Mucosa of gallbladder (tissue), 1 donor: ENCODE measurements at places on chromosomes 1 and 21. TPM values are rescaled to one million over a fixed set of nuclear protein-coding genes. Genes with fewer than 3 reads are reported as not detected.

Gene TDRD5
- 0.95 TPM for total RNA-seq

GRCh38 chr1:157028674-157029073, 16.9 kb downstream of the ARHGEF11 start:
- DNase-seq = no peak

GRCh38 chr1:44515416-44515815, 110.4 kb downstream of the RNF220 start:
- no peak for DNase-seq

GRCh38 chr1:11354893-11355553, 82.0 kb downstream of the UBIAD1 start:
- DNase-seq = no peak

GRCh38 chr1:159076438-159077119, at the start of gene AIM2:
Gene AIM2 (minus strand): TSS chr1:159076766. CDS start chr1:159073499, 3,267 bp downstream.
- no peak for DNase-seq

GRCh38 chr1:157652859-157653493, 47.6 kb downstream of the FCRL3 start:
- DNase-seq = no peak

DNA sequence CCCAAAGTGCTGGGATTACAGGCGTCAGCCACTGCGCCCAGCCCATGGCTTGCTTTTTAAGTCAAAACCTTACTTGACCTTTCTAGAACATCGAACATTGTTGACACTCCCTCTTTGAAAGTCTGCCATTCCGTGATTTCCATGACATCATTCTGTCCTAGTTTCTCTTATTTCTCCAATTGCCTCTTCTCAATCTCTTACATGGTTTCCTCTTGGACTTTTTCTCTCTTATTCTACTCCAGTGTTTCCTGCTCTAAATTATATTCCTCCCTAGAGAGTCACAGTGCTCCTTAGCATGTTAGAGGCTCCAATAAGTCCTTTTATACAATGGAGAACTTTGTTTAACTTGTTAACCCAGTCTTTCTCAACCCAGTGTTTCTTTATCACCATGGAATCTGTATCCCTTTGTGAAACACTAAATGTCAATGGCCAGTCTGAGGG, 25.5 kb downstream of the JAM2 start:
- DNase-seq = no peak

GRCh38 chr1:71118086-71118485, 37.3 kb upstream of the ZRANB2 start:
- DNase-seq = no peak

Gene SCNM1
- 36.4 TPM for total RNA-seq

DNA sequence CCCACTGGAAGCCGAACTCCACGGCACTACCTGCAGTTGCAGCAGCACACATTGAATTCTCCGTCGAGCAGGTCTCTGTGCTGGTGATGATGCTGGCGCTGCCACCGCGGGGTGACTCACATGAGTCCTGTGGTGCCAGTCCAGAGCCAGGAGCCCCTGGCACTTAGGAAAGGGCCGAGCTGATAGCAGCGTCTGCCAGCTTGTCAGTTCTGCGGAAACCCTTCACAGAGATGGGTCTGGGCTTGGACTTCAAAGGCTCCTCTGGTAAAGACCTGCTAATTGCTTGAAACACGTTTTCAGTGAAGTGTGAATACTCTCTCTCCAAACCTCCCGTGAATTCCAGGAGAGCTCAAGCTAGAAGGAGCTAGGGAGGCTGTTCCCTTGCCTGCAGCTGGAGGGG, 92.2 kb downstream of the GRIK3 start:
- DNase-seq = no peak

GRCh38 chr1:21939650-21940374, 2.7 kb upstream of the HSPG2 start:
- DNase-seq = peak; percentile 84

GRCh38 chr1:160092366-160093068, 5.9 kb downstream of the IGSF8 start:
- DNase-seq = no peak

DNA sequence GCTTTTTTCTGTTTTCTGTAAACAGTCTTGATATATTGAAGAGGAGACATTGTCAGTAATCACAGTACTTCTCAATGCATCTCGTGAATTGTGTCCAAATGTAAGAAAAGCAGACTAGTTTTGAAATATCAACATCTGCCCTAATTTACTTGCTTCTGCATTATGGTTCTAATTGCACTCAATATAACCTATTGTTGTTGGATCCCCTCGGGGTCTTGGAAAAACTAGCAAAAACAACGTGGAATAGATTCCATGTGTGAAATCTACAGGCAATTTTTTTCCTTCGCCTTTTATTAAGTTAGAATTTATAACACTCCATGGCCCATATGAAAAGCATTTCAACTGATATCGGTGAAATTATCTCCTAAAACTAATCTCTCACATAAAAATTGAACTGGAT, 236.5 kb downstream of the TTLL7 start:
- no peak for DNase-seq

Gene GABRD
- total RNA-seq = 1.2 TPM

Gene G0S2
- 4.6 TPM for total RNA-seq

- no peak for DNase-seq
Measured at GRCh38 chr1:223844787-223845036, 1.0 kb downstream of the TP53BP2 start.

Gene CD84
- total RNA-seq = 11.9 TPM

GRCh38 chr1:184161071-184161698, 109.7 kb downstream of the TSEN15 start:
- no peak for DNase-seq

DNA sequence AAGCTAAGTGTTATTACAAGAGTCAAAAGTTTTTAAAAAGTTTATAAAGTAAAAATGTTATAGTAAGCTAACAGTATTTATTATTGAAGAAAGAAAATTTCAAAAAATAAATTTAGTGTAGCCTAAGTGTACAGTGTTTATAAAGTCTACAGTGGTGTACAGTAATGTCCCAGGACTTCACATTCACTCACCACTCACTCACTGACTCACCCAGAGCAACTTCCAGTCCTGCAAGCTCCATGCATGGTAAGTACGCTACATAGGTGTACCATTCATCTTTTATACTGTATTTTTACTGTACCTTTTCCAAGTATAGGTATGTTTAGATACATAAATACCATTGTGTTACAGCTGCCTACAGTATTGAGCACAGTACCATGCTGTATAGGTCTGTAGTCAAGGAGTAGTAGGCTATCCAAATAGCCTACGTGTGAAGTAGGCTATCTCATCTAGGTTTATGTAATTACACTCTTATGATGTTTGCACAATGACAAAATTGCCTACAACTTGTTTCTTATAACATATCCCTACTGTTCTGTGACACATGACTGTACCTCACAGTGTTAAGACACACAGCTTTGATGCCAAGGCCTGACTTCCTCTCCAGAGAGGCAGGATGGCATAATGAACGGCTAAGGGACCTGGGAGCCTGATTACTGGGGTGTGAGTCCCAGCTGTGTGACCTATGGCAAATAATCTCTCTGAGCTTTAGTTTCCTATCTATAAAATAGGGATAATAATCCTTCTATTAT, 12.7 kb downstream of the DHCR24 start:
- no peak for DNase-seq

- DNase-seq = no peak
Measured at GRCh38 chr1:16398371-16398953, 31.4 kb downstream of the SZRD1 start.

- DNase-seq = no peak
Measured at GRCh38 chr21:15343066-15343465, 278.3 kb upstream of the NRIP1 start.
